ENCODE measurements at places on chromosomes 7 and 10. TPM values are rescaled to one million over a fixed set of nuclear protein-coding genes. Genes with fewer than 3 reads are reported as not detected.

OR2A1 gene
- polyA plus RNA-seq, result 0.82 TPM

GIMAP8 gene
- polyA plus RNA-seq, result 6.4 TPM

HKDC1 gene
- polyA plus RNA-seq, result 3.4 TPM

HMX3 gene
- polyA plus RNA-seq, result not detected

NUTM2A gene
- polyA plus RNA-seq, result 2.4 TPM

CALY gene
- polyA plus RNA-seq, result 0.16 TPM

- no peak for DNase-seq
Measured at GRCh38 chr7:101691822-101692384, 62.8 kb upstream of the MYL10 start.

GRCh38 chr7:22611758-22612079, 111.7 kb upstream of the STEAP1B start:
- no peak for DNase-seq

Measured in muscle of leg (tissue), 16 donors.